Stimulated activated CD4-positive, alpha-beta T cell treated with anti-CD3 and anti-CD28 coated beads, Interleukin-1b, Interleukin-23, amount 100 ng/mL, for 1 hour (primary cell): ENCODE measurements at places on chromosomes 1 and 21.

DNA sequence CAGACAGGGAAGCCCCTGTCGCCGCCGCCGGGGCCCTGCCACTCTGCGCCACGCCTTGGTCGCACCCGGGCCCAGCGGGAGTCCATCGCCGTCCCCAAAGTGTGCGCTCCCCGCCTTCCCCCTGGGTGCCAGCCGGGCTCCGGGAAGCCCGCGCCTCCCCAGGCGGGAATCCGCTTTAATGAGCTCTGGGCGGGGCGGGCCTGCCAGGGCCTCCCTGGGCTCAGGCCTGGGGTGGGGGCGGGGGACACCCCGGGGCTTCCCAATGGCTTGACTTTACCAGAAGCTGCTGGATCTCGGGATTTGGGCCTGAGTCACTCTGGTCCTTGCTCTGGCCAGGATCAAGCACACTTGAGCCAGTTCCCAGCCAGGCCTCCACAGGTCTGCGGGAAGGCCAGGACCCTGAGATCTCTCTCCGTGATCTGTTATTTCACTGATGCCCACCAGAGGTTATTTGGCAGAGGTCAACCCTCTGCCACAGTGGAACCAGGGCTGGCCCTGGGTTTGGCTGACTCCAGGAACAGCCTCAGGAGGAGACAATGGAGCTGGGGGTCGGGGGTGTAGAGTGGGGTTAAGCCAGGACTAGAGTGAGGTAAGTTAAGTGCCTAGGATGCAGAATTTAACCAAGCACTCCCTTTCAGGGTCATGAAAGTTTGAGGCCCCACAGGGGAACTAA lies 178.4 kb upstream of the EDN2 start:
- no peak for DNase-seq

DNA sequence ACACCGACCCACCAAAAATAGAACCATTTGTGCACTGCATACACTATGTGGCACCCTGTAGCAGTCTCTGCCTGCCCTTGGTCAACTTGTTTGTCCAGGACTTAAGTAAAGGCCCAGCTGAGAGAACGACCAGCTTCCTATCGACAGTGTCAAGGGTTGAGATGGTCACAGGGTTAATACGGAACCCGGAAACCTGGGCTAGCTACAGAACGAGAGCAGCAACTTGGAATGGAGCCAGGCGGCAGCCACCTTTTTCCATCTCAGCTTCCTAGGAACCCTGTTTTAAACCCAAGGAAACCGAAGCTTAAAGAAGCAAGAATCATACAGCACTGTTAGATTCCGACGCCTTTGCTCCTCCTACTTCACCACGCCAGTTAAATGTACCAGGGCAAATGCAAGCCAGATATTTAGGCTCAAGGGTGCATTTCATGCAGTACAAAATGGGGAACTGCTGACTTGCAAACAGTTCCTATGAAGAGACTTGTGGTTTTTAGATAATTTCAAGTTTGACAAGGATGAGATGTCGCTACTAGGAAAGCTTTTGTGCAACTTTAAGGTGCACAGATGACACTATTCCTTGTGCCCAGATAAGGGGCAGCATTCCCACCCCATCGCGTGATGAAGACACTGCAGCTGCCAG lies 35.5 kb downstream of the SLC66A1 start:
- DNase-seq, result no peak

DNA sequence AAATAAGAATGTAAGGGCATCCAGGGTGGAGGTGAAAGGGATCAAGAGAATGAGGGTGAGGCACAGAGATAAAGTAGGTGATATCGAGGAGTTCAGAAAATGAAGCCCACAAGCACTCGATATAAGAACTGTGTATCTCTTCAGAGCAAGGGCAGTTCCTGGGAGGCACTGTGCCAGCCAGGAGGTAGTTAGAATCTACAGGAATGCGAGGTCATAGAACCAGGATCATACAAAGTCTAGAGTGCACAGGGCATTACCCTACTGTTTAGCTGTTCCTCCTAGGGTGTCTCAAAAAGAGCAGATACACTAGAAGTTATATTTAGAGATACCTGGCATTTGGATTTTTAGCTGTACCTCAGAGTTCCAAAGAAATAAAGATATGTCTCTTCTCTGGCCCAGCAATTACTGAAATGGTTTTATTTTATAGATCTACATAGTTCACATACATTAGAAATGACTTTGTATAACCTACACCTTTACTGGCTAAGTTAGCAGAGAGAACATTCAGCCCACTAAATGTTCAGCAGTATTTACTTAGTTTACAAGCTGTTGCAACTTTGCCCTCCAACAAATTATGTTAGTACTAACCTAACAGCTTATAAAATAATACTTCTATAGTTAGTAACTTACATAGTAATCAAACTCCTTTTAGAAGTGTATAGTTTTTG lies 1.6 kb downstream of the OVAAL start:
- no peak for DNase-seq

GRCh38 chr1:95916616-95917015 lies 682.6 kb downstream of the RWDD3 start:
- no peak for DNase-seq

- DNase-seq, result no peak
Observed at GRCh38 chr1:70146488-70146887, 58.9 kb downstream of the LRRC40 start.

DNA sequence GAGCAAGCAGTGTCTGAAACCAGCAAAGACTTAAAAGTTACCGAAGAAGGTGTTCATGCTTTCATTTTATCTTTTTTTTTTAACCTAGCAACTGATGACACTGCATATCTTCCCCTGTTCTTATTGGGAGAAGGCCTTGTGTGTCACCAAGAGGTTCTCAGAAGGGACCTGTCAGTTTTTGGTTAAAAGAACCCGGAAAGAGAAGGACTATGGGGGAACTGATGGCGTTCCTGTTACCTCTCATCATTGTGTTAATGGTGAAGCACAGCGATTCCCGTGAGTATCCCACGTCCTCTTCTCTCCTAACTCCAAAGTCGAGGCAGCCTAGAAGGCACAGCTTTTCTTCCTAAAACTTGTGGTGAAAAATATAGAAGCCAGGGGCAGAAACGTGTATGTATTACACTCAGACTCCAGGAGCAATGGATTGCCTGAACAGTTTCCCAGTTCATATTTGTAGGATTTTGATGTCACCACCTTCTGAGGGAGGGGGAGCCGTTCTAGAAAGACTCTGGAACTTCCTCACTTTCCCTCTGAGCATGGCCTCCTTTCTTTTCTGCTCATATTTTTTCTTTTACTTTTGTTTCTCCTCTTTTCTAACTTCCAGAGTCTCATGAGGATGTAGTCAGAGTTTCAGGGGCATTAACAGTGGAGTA lies at the start of gene MR1:
MR1 (plus strand) TSS at position 185 of the 653 bp plus-strand sequence; CDS start at position 210, 25 bp downstream.
- no peak for DNase-seq

DNA sequence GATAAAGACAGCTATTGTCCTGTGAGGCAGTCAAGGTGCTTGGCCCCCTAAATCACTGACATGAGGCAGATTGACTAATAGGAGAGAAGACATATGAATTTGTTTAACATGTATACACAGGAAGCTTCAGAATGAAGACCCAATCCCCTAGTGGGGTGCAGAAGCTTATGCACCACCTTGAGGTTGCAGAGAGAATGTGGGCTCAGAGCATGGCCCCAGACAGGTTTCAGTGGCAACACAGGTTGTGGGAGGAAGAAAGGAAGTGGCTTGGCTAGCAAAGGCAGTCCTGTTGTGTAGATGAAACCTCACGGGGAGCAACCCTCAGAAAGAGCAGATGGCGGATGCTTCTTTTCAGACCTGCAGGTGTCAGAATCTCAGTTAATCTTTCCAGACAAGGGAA lies 37.0 kb upstream of the PARP1 start:
- no peak for DNase-seq
